ENCODE measurements at places on chromosomes 7 and 10. TPM values are rescaled to one million over a fixed set of nuclear protein-coding genes. Genes with fewer than 3 reads are reported as not detected.

DNA sequence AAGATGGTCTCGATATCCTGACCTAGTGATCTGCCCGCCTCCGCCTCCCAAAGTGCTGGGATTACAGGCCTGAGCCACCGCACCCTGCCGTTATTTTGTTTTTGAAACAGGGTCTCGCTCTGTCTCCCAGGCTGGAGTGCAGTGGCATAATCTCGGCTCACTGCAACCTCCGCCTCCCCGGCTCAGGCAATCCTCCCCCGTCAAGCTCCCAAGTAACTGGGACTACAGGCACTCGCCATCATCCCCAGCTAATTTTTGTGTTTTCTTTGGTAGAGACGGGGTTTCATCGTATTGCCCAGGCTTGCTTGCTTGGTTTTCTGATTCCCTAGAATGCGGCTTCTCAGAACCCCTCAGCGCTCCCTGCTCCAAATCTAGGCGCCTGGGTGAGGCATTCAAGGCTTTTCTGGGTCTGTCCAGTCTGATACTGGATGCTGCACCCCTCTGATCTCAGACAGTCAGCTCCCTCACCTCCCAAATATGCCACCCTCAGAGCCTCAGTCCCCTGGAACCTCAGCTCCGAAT, 1.3 kb downstream of the TFR2 start:
- no peak for DNase-seq

DNA sequence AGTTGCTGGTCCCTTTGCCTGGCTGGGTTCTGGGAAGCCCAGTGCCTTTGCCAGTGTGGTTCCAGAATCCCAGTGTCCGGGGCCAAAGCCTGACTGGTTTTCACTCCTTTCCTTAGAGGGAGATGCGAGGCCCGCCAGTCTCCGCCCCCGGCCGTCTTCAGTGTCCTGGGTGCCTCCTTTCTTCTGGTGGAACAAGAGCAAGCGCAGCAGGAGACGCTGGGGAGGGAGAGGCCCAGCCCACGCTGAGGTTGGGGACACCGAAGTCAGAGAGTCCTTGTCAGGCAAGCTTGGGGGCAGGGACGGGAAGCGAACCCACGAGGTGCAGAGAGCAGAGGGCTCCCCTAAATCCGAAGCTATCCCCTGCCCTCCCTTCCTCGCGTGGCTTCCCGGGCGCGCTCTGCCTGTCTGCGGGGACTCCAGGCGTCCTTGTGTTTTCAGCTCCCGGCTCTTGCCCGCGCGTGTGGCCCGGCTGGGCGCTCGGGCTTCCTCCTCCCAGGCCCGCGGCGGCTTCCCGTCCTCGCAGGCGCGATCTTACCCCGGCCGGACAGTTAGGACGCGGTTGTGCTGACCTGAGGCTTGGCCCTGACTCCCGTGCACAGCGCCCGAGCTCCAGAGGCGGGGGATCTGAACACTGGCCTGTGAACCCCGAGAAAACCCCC, 60.6 kb upstream of the UBE3C start:
- peak; percentile 7 for DNase-seq

DNA sequence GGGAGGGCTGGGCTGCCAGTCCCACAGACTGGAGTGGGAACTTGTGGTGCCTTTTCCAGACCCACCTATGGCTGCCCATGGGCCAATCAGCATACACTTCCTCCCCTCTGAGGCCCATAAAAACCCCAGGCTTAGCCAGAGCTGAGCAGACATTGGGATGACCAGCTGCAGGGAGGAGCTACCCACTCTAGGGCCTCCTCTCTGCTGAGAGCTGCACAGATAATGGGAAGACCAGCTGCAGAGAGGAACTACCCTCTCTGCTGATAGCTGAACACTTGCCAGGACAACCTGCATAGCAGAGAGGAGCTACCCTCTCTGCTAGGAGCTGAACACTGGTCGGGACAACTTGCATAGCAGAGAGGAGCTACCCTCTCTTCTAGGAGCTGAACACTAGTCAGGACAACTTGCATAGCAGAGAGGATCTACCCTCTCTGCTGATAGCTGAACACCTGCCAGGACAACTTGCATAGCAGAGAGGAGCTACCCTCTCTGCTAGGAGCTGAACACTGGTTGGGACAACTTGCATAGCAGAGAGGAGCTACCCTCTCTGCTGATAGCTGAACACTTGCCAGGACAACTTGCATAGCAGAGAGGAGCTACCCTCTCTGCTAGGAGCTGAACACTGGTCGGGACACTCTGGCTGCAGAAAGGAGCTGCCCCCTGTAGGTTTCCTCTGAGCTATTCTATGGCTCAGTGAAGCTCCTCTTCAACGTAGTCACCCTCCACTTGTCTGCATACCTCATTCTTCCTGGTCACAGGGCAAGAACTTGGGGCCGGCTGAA, 88.3 kb upstream of the CACUL1 start:
- DNase-seq = no peak

GRCh38 chr10:126906704-126907422, 1.6 kb downstream of the DOCK1 start:
- no peak for DNase-seq

DNA sequence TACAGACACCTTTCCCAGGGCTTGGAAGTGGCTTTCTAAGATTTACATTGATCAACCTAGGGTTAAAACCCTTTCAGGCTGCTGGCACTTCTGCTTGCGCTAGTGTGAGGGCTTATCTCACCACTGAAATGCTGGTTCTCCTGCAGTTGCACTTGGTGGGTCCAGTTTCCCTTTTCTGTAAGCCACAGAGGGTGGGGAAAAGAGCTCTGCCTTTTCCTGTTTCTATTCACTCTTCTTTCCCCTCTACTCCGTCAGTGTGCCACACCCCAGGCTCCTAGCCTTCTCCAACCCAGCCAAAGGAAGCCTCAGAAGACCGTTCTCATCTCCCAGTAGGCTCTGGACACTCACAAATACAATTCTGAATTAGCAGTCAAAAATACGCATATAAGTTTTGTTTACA, 19.0 kb upstream of the CAPZA2 start:
- DNase-seq = no peak

DNA sequence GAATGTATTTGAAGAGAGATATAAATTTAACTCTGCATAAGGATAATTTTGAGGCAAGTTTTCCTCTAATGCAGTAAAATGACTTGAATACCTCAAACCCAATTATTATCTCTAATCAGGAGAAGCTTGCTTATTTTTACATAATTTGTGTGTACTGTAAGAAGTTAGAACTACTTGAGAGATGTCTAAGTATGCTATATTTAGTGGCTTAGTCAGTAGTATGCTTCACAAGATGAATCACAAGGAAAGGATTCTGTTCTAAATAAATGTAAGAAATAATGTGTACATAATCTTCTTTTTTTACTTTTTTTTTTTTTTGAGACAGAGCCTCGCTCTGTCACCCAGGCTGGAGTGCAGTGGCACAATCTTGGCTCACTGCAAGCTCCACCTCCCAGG, 13.7 kb downstream of the PHTF2 start:
- DNase-seq = peak; percentile 73

DNA sequence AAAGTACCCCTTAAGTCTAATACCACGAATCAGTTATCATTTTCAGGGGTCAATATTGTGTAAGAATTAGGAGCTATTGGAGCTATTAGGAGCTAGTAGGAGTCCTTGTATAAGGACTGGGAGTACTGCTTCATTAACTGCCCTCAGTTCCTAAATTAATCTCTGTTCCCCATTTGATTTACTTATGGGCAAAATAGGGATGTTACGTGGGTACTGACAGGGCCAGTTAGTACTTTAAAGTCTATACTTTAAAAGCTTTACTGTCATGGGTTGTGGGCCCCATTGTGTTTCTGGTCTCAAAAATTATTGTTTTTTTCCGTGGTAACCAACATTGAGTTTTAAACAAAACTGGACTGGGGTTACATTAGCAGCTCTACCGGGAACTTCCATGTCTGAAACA, 60.3 kb downstream of the PRKAR2B start:
- no peak for DNase-seq

The H2BK1 gene
- not detected for total RNA-seq

The MMS19 gene
- 43.7 TPM for total RNA-seq

The NUTM2B gene
- total RNA-seq = 0.51 TPM

The CAMK1D gene
- 1.5 TPM for total RNA-seq

The TEX36 gene
- total RNA-seq = not detected

The ZNF425 gene
- 4.6 TPM for total RNA-seq
